ENCODE measurements at places on chromosomes 5 and 9.

DNA sequence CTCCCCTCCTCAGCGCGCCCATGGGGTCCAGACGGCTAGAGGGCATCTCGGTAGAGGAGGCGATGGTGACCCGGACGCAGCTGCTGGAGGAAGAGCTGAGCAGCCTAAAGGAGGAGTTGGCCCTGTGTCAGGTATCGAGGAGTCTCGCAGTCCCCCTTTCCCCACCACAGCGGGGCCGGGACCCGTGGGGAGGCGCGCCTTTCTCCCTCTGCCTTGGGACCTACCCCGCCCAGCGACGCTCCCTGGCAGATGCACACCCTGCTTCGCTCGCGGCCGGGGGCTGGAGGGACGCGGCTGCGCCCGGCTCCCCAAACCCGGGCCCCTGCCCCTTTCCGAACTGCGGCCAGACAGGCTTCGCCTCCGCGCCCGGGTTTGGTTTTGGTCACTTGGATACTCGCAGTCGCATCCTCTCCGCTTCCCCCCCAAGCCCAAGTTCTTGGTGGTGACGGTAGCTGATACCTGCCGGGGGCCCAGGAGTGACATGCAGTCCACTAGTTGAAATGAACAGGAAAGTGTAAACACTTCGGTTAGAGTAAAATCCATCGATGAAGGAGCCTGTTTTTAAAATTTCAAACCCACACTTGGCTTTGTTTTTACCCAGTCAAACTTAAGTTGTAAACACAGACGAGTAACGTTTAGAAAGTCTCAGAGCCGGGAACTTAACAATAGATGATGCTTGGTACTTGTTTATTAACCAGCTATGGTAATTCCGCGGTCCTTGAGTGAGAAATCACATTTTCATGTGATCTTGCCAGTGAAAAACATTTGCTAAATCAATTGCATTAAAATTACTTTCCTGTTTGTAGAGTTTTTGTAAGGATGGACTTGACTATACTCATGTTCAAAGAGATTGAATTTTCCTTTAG, 688 bp downstream of the CNTLN start:
- peak; percentile 54 for DNase-seq

DNA sequence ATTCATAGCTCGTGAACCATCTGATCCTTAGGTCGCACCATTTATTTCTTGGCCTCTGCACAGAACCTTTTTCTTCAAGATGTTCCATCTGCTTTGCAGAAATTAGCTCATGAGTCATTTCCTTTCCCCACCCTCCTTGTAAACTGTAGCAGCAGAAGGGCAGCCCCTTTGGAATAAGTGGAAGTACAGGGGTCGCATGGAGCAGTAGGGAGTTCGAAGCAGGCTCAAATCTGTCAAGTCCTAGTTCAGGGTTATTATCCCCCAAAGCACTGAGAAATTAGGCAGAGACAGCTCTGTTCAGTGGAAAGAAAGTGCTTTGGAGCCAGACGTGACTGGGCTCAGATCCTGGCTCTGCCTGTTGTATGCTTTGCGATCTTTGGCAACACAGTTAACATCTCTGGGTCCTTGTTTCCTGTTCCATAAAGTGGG, 84.2 kb downstream of the SGCD start:
- peak; percentile 73 for DNase-seq

DNA sequence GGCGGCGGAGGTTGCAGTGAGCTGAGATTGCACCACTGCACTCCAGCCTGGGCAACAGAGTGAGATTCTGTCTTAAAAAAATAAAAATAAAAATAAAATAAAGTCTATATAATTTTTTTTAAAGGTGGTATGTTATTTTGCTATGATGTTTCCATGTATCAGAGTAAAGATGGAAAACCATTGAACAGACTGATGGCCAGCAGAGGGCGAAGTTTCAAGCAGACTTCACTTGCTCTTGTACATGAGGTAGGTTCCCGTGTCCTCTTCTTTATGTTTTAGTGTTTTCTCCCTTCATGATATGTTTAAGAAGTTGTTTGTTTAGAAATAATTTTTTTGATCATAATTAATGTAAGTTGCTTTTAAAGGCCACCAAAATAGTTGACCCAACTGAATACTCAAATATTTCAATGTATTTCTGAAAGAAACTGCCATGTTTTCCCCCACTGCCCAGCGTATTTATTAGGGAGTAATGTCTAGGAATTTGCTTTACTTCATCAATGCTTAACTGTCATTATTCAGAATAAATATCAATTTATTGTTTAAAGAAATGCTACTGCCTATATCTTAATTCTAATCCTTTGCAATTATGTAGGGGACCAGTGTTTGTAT, 146.4 kb downstream of the HACD4 start:
- DNase-seq = peak; percentile 40

DNA sequence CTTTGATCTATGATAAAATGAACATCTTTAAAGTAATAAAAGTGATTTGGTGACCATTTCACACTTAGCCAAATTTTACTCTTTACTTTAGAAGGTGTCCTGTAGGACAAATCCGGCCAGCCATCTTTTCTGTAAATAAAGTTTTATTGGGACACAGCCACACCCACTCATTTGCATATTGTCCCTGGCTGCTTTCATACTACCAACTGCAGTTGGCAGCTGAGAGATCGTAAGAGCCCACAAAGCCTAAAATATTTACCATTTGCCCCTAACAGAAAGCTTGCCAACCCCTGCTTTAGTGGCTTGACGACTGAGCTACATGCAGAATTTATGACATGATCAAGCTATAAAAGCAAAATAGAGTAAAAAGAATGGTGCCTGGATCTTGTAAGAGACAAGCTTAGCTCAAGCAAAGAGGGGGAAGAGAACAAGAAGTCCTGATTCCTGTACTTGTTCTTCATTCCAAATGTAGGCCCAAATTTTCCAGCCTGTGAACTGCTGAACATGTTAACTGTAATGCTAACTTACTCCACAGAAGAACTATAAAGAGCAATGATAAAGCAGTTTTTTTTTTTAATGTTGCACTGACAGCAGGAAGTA, 7.4 kb upstream of the FBXO10 start:
- DNase-seq = no peak

DNA sequence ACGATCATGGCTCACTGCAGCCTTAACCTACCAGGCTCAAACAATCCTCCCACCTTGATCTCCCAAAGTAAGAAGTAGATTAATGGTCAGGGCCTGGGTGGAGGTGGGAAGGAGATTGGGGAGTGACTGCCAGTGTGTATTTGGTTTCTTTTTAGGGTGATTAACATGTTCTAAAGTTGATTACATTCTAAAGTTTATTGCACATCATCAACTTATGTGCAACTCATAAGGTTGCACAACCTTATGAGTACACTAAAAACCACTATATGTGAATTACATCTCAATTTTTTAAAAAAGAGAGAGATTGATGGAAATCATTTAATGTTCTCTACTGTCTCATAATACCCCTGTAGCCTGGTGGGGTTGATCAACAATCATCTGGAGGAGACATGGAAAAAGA, 218.1 kb downstream of the AOPEP start:
- no peak for DNase-seq

- DNase-seq = peak; percentile 74
These were observed 120.9 kb downstream of the WNK2 start for GRCh38 chr9:93304574-93305496.

DNA sequence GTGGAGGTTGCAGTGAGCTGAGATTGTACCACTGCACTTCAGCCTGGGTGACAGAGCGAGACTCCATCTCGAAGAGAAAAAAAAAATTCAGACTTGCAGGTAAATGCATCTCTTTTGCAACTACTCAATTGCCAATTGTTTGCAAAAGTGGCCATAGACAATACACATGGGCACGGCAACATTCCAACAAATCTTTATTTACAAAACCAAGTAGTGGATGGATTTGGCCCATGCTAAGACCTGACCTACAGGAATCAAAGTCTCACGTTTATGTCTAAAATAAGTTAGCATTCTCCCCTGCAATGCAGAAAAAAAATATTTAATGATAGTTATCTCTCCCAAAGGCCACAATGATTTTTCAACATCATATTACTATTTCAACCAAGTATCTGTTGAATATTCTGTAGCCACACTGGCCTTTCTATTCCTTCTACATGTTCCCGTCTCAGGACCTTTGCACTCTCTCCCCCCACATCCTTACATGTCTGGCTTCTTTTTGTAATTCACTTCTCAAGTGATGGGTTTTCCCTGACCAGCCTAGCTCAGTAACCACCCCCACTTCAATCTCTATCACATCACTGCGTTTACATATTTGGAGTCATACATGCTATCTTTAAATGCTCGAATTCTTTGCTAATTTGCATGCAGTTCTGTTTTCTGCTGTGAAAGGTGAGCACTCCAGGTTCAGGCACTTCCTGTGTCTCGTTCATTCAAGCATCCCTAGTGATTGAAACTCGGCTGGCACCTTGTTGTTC, 54.2 kb downstream of the FNBP1 start:
- DNase-seq = no peak

- no peak for DNase-seq
These were observed 3.7 kb upstream of the SLC9A3 start for GRCh38 chr5:527646-528628.

GRCh38 chr9:120440791-120441190, 139.2 kb downstream of the CDK5RAP2 start:
- DNase-seq = no peak

DNA sequence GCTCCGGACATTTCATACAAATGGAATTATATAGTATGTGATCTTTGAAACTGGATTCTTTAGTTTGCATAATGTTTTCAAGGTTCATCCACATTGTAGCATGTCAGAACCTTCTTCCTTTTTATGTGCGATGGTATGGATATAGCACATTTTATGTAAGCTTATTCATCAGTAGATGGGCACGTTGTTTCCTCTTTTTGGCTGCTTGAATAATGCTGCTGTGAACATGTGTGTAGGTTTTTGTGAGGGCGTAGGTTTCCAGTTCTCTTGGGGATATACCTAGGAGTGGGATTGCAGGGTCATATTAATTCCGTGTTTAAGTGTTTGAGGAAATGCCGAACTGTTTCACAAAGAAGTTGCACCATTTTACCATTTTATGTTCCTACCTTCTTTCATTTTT, 187.8 kb downstream of the NR3C1 start:
- no peak for DNase-seq

DNA sequence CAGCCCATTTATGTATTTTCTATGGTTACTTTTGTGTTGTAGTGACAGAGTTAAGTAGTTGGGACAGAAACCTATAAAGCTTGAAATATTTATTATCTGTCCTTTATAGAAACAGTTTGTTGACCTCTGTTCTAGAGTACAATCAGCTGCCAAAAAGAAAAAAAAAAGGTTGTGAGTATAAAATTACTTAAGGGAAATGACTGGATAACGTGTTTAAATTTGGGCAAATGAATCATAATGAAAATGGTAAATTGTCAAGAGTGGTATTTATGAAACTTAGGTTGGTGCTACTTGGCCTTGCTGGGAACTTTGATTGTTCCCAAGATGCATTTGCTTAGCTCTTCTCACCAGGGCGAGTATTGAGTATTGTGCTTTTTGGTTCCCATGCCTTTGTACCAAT, 70.2 kb upstream of the IL6ST start:
- no peak for DNase-seq

DNA sequence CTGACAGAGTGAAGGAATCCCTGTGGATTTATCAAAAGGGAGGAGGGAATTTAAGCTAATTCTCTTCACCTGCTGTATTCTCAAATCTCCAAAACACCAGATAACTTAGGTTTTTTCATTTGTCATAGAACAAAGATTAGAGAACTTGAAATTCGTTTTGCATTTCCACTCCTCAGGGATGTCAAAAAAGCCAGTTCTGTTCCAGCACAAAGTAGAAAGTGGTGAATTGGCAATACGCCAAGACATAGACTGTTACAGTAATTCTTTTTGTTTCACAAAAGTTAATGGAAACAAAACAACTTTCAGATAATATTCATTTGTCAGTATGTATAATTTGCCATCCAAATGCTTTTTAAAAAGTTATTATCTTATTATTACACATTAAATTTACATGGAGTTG, 15.0 kb downstream of the S1PR3 start:
- DNase-seq = no peak

GRCh38 chr5:34674187-34674586, 18.1 kb downstream of the RAI14 start:
- peak; percentile 55 for DNase-seq

- DNase-seq = no peak
These were observed 134.2 kb downstream of the SLC25A46 start for GRCh38 chr5:110872963-110873362.

DNA sequence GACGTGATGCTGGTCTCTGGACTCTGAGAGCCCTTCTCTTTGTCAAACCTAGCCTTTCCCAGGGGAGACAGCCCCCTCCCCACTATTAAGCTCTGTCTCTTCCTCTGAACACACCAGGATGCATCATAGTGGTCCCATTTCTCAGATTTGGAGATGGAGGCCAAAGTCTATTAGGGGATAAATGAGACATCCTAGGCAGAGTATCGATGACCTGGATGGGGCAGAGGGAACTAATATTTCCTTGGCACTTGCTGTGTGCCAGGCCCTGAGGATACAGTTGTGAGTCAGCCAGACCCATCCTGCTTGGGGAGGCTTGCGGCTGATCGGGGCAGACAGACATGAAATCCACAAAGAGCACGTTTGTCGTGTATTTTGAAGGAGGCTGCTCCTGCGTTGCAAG, 5.2 kb downstream of the DNM1 start:
- no peak for DNase-seq

DNA sequence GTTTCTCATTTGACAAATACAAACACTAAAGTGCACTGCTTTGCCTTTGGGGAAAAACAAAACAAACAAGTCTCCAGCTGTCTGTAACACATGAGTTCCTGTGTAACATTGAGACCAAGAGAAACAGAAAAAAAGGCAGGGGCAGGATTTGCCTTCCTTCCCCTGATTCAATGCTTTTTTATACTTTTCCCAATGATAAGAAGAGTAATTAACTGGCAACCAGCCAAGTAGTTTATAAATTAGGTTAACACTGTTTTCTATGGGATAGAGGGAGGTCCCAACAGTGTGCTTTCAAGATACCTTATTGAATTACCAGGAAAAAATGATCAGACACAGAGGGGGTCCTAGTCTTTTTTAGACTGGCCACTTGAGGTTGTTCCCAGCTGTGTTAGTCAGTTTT, 346.8 kb downstream of the TRIM36 start:
- DNase-seq = no peak

- DNase-seq = no peak
These were observed 36.3 kb downstream of the TSTD2 start for GRCh38 chr9:97596906-97597305.

DNA sequence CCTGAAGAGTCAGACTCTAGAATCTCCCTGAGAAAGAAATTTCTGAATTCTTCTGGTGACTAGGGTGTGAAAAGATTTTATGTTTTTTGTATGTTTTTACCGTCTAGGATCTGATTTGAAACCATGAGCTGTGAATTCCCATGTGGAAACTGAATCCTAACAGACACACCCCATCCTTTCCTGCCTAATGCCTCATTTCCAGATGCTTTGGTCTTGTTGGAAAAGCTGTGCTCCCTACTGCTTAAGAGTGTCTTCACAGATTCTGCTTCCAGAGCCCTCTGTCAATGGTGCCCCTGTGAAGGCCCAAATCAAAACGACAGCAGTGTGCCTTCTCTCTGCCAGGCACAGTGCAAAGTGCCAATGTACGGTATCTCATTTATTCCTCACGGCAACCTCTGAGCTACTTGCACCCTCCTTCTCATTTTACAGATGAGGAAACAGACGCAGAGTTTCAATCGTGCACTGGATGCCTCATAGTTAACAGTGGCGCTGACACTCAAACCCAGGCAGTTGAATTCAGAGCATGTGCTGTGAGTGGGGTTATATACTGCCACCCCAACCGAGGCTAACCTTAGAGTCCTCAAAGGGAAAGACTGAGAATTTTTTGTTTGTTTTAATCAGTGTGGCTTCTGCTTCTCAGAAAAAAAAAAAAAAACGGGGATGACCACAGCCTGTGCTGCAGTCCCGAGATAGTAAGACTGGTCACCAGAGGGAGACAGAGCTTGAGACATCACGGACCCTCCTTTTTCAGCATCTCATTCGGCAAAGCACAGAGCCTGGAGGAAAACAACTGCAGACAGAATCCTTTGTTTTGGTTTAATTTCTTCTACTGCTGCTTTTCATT, 188.4 kb downstream of the SNCAIP start:
- peak; percentile 76 for DNase-seq

Measured in AG08395 (cell line).